ENCODE measurements at places on chromosomes 11 and 22.

GRCh38 chr22:24200619-24201212 lies 19.4 kb downstream of the SUSD2 start:
- DNase-seq = no peak

- DNase-seq = peak; percentile 35
Measured at GRCh38 chr22:39997939-39998726, 3.4 kb downstream of the FAM83F start.

- no peak for DNase-seq
Measured at GRCh38 chr11:46682773-46683752, 17.4 kb downstream of the ARHGAP1 start.

DNA sequence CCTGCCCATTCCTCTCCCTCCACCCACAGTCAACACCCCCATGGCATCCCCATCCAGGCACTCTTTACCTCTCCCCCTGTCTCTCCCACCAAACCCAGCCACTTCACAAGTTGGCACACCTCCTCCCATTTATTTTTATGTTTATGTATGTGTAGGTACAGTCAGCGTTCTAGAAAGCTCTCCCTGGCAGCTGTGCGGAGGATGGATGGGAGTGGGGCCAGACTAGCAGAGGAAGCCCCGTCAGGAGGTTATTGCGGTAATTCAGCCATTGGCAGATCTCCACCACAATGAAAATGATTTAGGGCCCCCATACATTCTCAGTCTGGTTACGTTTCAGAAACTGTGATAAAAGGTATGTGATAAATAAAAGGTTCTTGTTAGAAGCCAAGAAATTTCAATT lies 51.3 kb downstream of the BTG4 start:
- DNase-seq = no peak

DNA sequence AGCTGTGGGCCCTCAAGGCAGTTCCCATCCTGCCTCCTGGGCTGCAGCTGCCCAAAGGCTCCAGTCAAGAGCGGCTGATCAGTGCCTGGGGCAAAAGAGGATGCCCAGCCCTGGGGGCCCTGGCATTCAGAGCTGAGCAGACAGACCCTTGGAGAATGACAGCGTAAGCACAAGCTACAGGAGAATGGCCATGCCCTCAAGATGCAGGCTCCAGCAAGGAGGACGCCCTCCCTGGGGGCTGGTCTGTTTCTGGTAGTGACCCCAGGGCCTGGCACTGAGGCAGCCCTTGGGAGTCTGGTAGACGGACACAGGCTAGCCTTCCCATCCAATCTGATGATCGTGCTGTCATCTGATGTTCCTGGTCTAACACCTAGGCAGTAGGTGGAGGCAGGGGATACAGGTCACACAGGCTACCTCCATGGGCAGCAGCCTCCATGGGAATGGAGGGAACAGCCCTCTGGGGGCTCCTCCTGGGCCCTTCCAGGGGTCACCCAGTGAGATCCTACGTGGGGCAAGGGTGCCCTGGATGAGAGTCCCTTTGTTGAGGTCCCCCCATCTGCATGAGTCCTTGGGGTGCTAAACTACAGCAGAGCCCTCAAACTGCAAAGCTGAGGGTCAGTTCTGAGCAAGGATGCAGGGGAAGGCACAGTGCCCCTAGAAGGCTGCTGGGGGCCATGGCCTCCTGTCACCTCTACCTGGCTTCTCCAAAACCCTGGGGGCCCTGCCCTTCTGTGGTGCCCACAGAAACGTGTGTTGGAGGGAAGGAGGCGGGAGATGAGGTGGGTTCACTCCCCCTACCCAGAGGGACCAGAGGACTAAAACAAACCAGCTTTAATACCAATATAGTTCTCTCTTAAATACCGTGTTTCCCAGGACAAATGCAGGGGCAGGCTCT lies 10.2 kb upstream of the SF1 start:
- no peak for DNase-seq

GRCh38 chr11:285894-286220 lies 3.1 kb upstream of the PGGHG start:
- no peak for DNase-seq

DNA sequence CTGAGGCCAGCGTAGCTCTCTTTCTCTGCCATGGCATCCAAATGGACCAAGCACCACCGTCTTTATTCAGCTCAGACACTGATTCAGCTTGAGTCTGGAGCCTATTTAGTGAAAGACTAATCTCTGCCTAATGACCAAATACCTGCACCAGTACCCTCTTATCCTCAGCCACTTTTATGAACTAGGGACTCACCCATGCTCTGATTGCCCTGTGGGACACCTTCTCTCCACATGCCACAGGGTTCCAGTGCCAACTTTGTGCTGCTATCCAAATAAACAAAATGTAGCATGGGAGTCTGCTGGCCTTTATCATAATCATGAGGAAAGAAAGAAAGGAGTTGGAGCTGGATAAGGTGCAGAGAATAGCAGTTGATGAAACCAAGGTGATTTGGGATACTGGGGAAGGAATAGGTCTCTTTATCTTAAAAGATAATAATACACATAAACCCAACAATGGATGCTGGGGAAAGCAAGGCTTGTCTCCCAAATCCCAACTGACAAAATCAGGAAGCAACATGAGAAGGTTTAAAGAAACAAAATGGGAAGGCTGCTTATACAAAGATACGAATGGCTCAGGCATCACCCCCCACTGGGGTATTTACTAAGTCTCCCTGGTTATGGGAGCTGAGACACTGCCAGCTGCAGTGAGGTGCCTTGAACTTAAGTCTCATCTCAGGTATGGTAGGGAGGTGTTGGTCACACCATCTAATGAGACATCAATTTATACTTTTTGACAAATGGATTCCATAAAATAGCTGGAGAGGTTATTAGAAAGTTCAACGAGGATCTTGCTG lies 63.3 kb downstream of the SYT9 start:
- no peak for DNase-seq

DNA sequence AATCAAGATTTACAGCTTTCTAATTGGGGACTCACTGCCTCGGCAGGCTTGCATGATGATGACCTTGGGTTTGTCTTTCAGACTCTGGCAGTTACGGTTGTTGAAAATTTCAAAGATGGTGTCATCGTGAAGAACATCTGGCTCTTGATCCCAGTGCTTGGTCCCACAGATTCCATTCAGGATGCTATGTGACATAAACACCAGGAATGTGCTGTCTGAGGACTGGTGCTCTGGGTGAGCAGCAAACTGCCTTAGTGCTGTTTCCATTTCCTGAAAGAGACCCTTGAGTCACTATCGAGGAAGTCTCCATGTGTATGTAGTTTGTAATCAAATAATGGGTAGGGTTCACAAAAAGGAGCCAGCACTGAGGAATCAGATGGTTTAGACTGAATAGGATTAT lies 7.1 kb downstream of the CASP12 start:
- DNase-seq = no peak

- no peak for DNase-seq
Measured at GRCh38 chr11:111589886-111590499, 12.3 kb upstream of the SIK2 start.

GRCh38 chr11:70727899-70728620 lies 329.7 kb downstream of the CTTN start:
- DNase-seq = no peak

DNA sequence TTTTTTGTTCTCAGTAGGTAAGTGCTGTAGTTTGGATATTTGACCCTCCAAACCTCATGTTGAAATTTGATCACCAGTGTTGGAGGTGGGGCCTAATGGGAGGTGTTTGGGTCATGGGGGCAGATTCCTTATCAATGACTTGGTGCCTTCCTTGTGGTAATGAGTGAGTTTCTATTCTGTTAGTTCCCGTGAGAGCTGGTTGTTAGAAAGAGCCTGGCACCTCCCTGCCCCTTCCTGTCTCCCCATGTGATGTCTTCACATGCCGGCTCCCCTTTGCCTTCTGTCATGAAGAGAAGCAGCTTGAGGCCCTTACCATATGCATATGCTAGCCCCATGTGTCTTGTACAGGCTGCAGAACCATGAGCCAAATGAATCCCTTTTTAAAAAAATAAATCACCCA lies 138.3 kb downstream of the TMEM135 start:
- no peak for DNase-seq

DNA sequence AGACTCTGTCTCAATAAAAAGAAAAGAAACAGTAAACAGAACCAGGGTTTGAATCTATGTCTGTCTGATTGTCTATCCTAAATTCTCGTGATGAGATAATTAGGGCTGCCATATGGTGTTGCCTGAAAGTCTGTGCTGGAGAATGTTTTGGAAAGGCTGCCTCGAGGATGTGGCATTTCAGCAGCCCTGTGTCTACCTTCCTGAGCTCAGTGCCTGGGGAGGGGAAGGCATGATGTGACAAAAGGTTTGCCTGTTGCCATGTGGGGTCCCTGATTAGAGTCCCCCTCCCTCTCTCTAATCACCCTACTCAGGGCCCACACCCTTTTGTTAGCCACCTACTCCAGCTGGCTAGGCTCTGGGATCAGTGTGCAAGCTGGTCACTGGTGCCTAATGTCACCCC lies 15.2 kb downstream of the CD82 start:
- no peak for DNase-seq

- DNase-seq = no peak
Measured at GRCh38 chr11:104946907-104947306, 21.5 kb downstream of the CASP4 start.

- DNase-seq = no peak
Measured at GRCh38 chr11:79498667-79499066, 57.8 kb upstream of the TENM4 start.

GRCh38 chr22:30582051-30582450 lies 7.6 kb upstream of the GAL3ST1 start:
- no peak for DNase-seq
